ENCODE measurements at places on chromosomes 6 and 20.

GRCh38 chr20:33696448-33696847 is 10.3 kb upstream of the E2F1 start:
- DNase-seq: no peak

DNA sequence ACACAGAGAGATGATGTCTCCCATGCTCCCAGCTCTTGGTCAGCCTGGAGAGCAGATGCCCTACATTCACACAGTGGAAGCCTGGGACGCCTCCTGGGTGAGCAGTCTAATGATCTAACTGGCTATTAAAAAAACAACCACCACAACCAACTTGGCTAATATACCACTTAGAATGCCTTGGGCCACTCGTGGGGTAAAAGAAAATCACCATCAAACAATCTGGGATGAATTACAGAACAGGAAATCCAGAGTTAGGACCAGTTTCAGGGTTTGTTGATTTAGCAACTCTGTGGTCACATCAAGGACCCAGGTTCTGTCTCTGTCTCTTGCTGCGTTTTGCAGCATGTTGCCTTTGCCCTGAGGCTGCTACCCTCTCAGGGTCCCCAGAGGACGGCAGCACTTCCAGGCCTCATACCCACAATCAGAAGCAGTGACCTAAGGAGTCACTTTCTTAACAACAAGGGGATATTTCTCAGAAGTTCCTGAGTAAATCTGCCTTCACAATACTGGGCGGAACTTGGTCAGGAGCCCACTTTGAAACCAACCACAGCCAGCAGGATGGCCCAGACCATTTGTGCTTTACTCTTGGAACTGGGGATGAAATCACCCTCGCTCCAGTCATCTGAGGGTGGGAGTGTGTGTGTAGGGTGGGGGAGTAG is 118.7 kb downstream of the CLIC5 start:
- no peak for DNase-seq

- no peak for DNase-seq
Measured at GRCh38 chr20:57316795-57317201, 12.8 kb upstream of the SPO11 start.

GRCh38 chr20:41304424-41305079 is 13.0 kb downstream of the ZHX3 start:
- DNase-seq: no peak

GRCh38 chr20:43960231-43960630 is 45.6 kb downstream of the TOX2 start:
- DNase-seq: no peak

DNA sequence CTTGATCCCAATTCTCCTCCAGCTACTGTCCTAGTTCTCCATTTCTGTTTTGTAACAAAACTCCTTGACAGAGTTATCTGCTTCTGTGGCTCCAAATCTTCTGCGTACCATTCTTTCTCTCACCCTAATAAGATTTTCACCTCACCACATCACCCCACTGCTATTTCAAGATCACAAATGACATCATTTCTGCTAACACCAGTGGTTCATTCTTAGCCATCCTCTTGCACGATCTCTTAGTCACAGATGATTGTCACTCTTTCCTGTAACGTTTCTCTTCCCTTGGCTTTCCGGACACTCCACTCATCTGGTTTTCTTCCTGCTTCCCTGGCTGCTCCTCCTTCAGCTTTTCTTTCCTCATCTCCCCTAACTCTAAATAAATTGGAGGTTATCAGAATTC is 56.8 kb upstream of the FABP7 start:
- DNase-seq: no peak

- DNase-seq: peak; percentile 88
Measured at GRCh38 chr20:49484180-49485140, 2.0 kb upstream of the KCNB1 start.

- DNase-seq: no peak
Measured at GRCh38 chr20:13825465-13825864, 40.6 kb downstream of the NDUFAF5 start.

- no peak for DNase-seq
Measured at GRCh38 chr20:61251529-61252393, at the start of gene CDH4. Gene CDH4 (plus strand): TSS chr20:61252261.

- DNase-seq: no peak
Measured at GRCh38 chr6:91654357-91654756, 1067.5 kb upstream of the MAP3K7 start.

- DNase-seq: no peak
Measured at GRCh38 chr20:49712646-49712995, 1.1 kb downstream of the B4GALT5 start.

- no peak for DNase-seq
Measured at GRCh38 chr20:60960500-60960899, 291.6 kb upstream of the CDH4 start.

- DNase-seq: no peak
Measured at GRCh38 chr6:157962601-157963302, 18.9 kb upstream of the SYNJ2 start.

DNA sequence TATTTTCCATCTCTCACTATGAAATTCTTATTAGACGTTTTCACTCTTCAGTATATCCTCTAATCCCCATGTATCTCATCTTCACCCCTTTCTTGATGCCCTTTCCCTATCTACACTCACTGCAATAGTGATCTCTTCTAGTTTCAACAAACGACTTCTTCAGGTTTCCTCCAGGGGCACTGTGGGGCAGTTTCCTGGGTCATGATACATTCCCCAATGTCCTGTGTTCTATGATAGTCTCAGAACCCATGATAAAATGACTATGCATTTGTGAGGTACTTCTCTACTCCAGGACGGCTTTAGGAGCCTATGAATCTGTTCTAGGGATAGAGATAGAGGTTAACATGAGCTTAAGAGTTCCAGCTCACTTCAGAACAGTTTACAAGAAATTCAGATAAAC is 183.3 kb downstream of the FOXC1 start:
- no peak for DNase-seq

DNA sequence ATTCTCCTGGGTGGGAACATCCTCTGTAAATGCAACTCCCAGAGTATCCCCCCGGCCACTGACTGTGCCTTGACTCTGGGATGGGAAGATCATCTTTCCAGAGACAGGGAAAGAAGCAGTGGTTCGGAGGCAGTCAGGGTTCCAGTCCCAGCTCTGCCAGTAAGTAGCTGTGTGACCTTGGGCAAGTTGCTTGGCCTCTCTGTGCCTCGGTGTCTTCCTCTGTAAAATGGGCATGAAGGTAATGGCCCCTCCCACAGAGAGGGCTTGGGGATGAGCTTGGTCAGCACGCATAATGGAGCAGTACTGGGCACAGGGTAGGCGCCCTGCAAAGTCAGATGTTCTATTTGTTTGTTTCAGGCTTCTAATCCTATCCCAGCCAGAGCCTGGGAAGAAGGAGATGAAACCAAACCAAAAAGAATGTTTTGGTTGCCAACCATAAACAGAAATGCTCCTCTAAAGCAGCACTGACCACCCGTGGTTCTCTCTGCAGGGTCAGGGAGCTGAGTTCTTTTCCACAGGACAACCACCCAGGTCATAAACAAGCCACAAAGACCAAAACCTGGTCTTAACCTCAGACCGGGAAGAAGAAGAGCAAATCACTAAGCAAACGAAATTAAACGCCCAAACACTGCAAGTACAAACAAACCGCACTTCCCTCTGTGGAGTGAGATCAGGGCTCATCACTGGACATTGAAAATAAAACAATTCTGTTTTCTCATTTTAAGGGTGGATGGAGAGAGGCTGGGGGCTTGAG is 381.0 kb upstream of the SULF2 start:
- no peak for DNase-seq

DNA sequence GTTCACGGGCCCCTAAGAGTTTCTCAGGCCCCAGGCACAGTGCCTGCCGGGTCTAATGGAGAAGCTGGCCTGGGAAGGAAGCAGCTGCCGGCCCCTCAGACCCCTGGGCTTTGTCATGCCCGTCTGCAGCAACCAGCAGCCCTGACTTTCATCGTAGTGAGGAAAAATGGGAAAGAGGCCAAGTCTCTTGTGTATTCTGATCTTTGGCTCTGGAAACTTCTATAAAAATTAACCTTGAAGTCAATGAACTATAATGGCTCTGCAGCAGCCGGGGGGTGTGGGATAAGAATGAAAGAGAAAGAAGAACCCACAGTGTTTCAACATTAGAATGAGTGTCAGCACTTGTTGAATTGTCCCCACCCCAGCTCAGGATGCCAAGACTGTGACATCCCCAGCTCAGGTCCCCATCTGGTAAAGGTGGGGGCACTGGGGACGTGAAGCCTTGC is 12.9 kb downstream of the TGM2 start:
- DNase-seq: no peak

- no peak for DNase-seq
Measured at GRCh38 chr6:25749837-25750236, 4.7 kb upstream of the SLC17A4 start.

GRCh38 chr6:85756982-85757381 is 114.3 kb upstream of the SYNCRIP start:
- DNase-seq: no peak

DNA sequence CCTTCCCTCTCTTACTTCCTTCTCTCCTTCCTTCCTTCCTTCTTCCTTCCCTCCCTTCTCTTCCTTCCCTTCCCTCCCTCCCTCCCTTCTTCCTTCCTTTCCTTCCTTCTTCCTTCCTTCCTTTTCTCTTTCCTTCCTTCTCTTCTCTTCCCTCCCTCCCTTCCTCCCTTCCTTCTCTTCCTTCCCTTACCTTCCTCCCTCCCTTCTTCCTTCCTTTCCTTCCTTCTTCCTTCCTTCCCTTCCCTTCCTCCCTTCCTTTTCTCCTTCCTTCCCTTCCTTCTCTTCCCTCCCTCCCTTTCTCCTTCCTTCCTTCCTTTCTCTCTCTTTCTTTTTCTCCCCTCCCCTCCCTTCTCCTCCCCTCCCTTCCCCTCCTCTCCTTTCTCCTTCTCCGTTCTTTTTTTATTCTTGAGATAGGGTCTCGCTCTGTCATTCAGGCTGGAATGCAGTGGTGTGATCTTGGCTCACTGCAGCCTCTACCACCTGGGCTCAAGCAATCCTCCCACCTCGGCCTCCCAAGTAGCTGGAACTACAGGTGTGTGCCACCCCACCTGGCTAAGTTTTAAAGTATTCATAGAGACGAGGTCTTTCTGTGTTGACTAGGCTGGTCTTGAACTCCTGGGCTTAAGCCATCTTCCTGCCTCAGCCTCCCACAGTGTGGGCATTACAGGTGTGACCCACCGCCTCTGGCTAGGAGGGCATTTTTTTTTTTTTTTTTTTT is 1.1 kb upstream of the ZNF512B start:
- no peak for DNase-seq

DNA sequence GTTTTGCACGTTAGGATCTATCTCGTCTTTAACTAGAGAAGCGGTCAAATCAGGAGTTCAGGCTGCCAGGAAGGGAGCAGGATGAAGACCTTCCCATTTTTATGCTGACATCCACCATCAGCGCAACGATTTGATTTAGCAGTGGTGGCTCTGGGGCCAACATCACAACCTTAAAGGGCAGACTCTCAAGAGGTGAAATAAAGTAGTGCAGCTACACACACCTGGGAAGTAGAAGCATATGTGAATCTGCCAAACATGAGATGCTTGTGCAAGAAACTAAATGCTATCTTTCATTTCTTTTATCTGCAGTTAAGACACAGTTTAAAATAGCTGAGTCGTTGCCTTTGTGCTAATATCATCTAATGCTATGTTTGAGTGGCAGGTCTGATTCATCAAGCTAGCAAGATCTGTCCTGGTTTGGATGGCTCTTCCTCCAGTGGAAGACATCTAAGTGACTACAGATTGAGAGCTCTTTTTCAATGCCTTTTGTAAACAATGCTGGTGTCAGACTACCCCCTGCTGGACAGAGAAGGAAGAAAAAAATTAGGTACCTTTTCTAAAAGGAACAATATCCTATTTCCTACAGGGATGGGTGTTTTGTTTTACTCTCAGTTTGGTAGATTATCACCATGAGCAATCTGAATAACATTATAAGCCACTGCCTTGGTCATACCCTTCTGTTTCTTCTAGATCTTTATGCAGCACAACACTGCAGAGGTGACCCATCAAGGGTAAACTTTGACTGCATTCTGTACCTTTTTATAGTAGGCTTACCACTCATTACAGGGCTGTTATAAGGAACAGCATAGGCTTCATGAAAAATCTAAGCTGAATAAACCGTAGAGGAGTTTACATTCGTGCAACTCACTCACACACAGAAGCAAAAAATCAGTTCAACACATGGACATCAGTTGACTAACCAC is 171.6 kb upstream of the FBXL4 start:
- DNase-seq: no peak

DNA sequence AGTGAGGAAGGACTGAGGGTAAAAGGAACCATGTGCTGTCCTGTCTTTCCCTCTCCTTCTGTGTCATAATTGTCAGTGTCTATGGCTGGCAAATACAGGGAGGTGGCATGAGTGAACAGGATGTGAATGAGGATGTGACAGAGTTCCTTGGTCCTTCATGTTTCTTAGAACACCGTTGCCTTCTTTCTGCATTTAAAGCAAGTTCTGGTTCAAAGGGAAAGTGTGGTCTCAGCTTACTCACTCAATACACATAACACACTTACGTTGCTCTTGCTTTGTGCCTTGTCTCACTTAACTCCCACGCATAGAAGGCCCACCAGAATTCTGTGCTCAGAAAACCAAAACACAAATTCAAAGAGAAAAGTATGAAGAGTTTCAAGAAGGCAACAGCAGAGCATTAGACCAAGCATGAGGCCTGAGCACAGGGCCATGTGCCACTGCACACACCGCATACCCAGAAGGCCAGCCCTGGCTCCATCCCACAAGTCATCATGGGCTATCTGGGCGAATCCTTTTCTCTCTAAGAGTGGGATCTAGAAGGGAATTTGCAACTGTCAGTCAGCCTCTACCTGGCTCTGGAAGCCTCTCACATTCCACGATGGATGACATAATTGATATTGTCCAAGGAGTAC is 38.9 kb upstream of the SAYSD1 start:
- DNase-seq: peak; percentile 28

GRCh38 chr6:7513529-7513928 is 27.9 kb upstream of the DSP start:
- DNase-seq: no peak

- DNase-seq: no peak
Measured at GRCh38 chr20:62493886-62494285, 18.1 kb upstream of the GATA5 start.

GRCh38 chr6:119078376-119079282 is at the start of gene FAM184A:
Gene FAM184A (minus strand): TSS chr6:119078664. CDS start chr6:119078299, 365 bp downstream.
- peak; percentile 78 for DNase-seq
